Choroid plexus epithelial cell (primary cell): ENCODE measurements at places on chromosomes 3 and 15.
A peak's percentile ranks its signal among the peaks of the same experiment; 100 is the strongest.

DNA sequence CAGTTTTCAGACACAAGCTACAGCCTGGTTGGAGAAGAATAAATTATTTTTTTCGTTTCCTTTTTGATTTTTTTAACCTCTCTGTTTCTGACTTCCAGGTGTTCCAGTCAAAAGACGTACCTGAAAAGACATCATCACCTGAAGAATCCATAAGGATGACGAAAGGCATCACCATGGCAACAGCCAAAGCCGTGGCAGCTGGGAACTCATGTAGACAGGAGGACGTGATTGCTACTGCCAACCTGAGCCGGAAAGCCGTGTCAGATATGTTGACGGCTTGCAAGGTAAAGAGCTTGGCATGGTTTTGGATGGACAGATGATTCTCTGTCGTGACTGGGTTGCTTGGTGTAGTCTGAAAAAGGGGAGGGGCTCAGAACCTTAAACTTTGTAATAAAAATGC, 237.0 kb upstream of the TPM1 start:
- no peak for DNase-seq

- peak; percentile 47 for DNase-seq
Measured at GRCh38 chr3:114194750-114195149, 15.9 kb upstream of the DRD3 start.

DNA sequence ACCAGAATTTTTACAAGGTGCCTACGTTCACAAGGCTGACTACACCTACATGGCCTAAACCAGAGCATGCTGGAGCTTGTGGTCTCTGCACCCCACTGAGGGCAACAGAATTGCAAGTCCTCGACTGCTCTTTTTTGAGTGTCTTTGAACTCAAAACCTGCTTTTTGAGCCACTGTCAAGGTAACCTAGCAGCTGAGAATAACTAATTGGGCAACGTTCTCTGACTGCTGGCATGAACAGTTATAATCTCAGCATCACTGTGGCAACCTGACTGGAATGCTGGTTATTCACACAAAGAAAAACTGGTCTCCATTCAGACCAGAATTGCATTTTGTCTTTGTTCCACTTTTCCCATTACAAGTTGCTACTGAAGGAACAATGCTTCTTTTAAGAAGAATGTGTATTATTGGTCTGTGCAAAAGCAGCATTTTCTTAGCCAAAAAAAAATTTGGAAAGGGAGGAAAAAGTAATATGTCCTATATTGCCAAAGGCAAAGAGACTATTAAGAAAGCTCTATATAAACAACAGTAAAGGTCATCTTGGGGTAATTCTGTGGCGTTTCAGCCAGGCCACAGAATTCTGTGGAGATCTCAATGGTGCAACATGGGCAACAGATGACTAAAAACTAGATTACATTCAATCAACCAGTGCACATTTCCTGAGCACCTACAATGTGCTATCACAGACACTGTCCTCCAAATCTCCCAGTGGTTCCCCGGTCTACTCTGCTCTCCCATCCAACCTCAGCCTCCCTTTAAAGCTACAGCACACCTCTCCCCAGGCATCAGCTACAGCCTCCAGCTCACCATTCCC, 76.8 kb downstream of the TNIK start:
- peak; percentile 60 for DNase-seq

GRCh38 chr3:121885386-121885785, 8.8 kb upstream of the SLC15A2 start:
- DNase-seq = peak; percentile 21
